ENCODE measurements at places on chromosomes 1 and 21.
A peak's percentile ranks its signal among the peaks of the same experiment; 100 is the strongest.

GRCh38 chr1:205775015-205775716 lies at the start of gene RAB29:
TSS of gene RAB29 (minus strand) at chr1:205775482. CDS start at chr1:205774956, 526 bp downstream.
- peak; percentile 78 for DNase-seq

DNA sequence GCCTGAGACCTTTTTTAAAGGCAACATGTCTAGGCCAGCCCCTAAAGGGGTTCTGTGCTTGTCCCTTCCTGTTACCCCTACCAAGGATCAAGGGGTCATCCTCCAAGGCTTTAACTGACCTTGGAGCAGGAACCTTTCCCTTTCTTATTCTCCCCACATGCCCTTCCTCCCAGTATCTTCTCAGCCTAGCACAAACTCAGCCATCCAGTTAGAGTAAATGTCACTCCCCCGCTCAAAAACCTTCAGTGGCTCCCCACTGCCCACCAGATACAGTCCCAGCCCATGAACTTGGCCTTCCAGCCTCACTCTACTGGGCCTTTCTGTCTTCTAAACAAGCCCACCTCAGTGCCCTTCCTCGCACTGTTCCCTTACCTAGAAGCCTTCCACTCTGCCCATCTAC lies 8.8 kb downstream of the C1QB start:
- DNase-seq, result no peak

DNA sequence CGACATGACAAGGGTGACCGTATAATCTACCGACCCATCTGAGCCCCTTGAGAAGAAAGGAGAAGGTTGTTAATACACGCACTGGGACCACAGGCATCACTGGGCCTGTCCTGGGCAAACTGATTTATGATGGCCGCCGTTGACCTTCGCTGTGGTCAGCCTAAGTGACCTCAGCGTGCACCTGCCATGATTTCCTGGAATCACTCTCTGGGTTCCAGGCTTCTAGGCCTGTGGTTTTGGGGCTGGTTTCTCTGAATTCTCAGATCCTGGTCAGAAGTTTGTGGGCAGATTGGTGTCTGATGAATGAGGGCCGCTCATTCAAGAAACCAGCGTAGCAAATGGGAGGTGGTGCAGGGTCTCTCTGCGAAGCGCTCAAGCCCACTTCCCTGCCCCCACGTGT lies 64.0 kb downstream of the SIK1 start:
- DNase-seq, result no peak

DNA sequence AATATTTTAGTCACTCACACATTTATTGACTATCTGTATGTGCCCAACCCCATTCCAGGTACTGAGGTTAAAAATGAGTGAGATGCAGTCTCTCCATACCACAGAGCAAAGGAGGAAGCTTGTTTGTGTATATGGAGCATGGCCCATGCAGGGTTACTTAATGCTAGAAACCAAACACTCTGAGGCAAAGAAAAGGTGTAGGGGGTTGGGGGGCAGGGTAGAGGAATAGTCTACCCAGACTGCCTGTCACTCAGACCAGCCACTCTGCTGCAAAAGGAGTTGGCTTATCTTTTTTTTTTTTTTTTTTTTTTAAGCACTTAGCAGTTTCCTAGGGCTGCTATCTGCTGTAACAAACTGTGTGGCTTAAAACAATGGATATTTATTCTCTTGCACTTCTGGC lies 19.8 kb downstream of the PGM1 start:
- no peak for DNase-seq

DNA sequence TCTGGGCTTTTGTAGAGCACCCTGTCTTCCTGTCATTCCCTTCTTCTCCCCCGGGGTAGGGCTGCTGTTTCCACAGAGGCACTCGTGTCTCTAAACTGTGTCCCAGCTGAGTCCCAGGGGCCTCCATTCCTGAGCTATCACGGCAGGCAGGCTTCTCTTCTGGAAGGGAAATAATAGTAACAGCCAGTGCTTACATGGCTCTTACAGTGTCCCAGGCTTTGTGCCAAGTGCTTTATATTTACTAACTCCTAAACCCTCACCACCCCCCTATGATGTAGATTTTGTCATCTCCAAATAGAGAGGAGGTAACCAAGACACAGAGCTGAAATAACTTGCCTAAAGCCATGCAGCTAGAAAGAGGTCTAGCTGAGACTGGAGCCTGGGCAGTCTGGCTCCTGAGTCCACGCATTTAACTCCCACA lies 1.4 kb upstream of the CELF3 start:
- DNase-seq, result no peak

DNA sequence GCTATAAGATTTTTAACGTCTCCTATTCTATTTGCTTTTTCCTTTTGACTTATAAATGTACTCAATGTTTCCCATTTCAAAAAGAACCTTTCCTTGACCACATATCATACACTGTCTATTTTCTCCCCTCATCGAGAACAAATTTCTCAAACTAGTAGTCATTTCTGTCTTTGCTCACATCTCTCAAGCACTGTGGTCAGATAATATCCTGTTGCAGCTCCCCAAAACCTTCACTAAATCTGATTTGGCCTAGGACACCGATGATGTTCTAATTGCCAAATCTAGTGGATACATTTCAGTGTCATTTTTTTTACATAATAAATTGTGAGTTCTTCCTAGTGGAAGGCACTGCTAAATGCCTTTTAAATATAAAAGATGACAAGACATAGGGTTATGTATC lies 19.4 kb downstream of the CXADR start:
- no peak for DNase-seq

All from effector CD8-positive, alpha-beta T cell (primary cell).